ENCODE measurements at places on chromosomes 11 and 22.

DNA sequence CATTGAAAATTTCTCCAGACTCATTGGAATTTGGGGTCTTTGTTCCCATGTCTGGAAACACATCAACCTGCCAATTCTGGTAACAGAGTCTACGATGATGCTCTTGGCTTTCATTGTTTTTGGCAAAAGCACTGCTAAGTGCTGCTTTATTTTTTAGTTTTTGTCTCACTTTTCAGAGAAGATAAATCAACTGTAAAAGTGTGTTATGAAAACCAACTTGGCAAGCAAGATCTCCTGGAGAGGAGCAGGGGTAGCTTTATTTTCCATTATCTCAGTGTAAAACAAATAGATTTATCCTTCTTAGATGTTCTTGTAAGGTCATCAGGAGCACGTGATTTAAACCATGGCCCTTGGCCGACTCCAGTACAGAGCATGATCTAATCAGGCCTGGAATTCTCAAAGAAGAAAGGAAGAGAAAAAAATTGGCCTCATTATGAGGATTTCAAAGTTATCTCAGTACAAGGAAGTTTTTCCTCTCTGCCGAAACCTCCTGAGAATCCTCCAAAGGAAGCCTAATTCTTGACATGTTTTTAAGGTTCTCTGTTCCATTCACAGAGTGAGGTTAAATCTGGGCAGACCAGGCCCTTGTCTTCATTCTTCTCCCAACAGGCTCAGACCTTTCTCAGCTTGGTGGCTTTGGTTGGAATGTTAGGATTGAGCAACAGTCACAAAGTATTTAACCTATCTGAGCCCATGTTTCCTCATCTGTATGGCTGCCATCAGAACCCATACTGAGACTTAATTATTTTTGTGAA lies 16.4 kb upstream of the PAMR1 start:
- no peak for DNase-seq

DNA sequence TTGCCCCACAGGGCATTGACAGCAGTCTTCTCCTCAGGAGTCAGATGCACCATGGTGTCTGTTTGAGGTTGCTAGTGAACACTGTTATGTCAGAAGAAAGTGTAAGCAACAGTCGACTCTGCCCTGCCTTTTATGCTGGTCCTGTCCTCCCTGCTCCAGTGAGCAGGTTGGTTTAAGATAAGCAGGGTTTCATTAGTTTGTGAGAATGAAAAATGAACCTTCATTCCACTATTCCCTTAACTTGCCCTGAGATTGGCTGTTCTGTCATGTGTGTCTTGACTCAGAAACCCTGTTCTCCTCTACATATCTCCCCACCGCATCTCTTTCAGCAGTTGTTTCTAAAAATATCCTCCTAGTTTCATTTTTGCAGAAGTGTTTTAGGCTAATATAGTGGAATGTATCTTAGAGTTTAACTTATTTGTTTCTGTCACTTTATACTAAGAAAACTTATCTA lies at the start of gene HBD:
TSS of gene HBD (minus strand) at position 103 of the 454 bp plus-strand sequence. CDS start at position 53, 50 bp downstream.
- peak; percentile 57 for DNase-seq

DNA sequence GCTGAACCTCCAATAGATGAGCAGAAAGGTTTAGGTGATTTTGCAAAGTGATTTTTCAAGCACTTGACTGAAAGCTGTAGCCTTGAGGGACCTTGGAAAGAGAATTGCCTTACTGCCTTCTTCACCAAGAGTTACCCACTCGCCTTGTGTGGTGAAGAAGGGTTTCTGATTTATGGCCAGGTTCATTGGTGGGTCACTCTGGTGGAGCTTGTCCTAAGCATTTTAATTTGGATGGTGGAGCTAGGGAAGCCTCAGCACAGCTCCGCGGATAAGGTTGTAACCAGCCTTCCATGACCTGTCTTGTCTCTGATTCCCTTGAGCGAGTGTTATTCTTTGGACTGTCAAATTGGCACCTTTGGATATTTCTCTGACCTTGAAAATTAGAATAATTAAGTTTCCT lies 226.4 kb downstream of the FAT3 start:
- no peak for DNase-seq

- DNase-seq: peak; percentile 95
Measured at GRCh38 chr11:2816941-2817421, 68.6 kb downstream of the CDKN1C start.

DNA sequence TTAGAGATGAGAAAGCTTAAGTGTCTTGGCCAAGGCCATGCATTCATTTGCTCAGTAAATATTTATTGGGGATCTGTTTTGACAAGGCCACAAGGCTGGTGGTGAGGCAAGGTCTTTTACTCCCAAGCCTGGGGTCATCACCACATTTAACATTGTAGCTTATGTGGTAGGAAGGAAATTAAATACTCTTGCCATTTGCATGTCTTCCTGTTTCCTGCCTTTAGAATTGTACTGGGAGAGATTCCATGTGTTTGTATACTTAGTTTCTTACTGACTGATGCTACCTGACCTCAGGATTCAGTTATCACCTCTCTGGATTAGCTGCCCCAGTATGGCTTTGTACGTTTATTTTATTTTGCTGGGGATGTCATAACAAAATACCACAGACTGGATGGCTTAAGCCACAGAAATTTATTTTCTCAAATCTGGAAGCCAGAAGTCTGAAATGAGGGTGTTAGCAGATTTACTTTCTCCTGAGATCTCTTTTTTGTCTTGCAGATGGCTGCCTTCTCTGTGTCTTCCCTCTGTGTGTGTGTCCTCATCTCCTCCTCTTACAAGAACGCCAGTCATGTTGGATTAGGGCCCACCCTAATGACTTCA lies 44.8 kb downstream of the SPECC1L start:
- no peak for DNase-seq

- DNase-seq: no peak
Measured at GRCh38 chr11:34640924-34641275, 20.0 kb downstream of the EHF start.

- no peak for DNase-seq
Measured at GRCh38 chr11:85627332-85627997, at the start of gene DLG2. Gene DLG2, minus strand, starts transcription at chr11:85627344.

DNA sequence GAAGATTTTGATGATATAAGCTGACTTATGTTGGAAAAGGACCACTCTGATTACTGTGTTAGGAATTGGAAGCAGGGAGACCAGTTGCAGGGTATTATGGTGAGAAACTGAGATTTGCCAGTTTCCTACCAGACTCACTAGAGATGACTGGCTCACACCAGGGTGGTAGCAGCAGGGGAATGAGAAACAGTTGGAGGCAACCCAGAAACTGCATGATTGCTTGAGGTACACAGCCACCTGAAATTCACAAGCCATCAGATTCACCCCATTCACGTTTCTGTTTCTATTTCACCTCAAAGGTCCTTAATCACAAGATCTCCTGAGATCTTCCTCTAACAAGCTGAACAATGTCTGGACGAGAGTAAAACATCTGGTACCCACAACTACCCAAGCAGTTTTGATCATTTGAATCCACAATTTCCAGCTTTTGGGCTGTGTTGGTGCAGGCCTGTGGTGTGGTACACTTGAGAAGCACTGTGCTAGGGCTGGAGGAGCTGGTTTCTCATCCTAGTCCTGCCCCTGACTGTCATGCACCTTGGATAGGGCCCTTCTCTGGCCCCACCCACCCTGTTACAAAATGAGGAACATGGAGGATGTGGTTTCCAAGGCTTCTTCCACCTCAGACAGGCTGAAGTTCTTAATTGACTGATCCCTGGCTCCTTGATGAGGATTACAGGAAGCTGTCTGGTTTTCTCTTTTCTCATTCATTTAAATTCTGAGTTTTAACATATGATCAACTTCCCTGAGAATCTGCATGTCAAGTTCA lies 233.4 kb downstream of the INSC start:
- DNase-seq: no peak

DNA sequence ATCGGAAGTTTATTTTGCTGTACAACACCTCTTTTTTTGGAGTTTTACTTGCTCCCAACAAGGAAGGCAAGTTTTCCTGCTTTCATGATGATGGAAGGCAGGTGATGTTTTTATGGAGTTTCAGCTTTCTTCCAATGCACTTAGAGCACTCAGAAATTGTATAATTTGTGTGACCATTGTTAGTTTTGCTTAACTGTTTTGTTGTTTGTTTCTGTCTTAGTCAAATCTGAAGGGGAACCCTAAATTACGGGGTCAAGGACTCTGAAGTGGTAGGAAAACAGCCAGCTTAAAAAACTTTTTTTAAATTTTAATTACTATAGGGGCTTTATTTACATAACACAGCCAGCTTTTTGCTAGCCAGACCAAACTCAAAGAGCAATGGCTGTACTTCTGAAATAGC lies 14.7 kb downstream of the APOL6 start:
- DNase-seq: no peak

DNA sequence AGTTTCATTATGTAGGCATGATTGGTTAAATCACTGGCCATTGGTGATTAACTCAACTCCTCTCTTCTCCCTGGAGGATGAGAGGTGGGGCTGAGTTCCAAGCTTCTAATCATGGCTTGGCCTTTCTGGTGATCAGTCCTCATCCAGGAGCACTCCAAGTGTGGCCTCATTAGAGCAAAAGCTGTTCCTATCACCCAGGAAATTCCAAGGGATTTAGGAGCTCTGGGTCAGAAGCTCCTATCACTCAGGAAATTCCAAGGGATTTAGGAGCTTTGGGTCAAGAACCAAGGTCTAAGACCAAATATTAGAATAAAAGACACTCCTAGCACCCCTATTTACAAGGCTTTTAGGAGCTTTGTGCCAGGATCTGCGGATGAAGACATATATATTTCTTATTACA lies 168.0 kb upstream of the BDNF start:
- no peak for DNase-seq

GRCh38 chr11:27608951-27609350 lies 91.3 kb downstream of the BDNF start:
- no peak for DNase-seq

GRCh38 chr11:105718641-105719040 lies 108.8 kb downstream of the GRIA4 start:
- no peak for DNase-seq

GRCh38 chr11:8213376-8213775 lies 44.6 kb upstream of the RIC3 start:
- no peak for DNase-seq

DNA sequence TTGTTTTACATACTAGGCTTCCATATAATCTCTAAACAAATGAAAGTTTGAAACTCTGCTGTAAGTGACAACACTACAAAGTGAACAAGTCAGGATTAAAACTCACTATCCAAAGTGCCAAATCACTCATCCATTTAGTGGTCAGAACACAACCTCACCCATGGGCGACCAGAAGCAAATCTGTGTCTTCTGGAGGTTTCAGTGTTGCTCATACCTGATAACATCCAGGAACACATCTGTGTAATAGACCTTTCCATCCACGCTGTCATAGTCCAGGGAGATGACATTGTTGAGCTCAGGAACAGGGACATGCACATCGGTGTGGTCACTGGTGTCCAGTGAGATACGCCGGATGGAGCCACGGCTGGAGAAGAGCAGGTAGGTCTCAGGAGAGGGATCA lies 28.5 kb upstream of the CKAP5 start:
- no peak for DNase-seq

- no peak for DNase-seq
Measured at GRCh38 chr11:129308241-129308865, 67.3 kb upstream of the BARX2 start.

- no peak for DNase-seq
Measured at GRCh38 chr11:68969386-68969785, 11.4 kb downstream of the MRGPRD start.

- DNase-seq: no peak
Measured at GRCh38 chr11:72546866-72547265, 112.5 kb upstream of the CLPB start.

DNA sequence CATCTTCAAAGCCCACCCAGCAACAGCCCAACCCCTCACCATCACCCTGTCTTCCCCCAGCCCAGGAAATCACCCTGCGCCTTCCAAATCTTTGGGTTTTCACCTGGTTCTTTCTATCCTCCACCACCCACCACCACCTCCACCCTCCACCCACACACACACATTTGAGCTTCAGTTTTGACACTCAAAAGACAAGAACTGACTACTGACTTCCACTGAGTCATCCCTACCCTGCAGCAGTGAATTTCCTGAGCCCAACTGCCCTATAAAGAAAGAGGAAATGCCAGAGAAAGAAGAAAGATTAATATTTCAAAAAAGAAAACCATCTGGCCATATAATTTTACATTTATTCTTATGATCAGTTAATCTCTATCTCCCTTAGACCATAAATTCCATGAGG lies 137.5 kb downstream of the CHST1 start:
- DNase-seq: peak; percentile 89

DNA sequence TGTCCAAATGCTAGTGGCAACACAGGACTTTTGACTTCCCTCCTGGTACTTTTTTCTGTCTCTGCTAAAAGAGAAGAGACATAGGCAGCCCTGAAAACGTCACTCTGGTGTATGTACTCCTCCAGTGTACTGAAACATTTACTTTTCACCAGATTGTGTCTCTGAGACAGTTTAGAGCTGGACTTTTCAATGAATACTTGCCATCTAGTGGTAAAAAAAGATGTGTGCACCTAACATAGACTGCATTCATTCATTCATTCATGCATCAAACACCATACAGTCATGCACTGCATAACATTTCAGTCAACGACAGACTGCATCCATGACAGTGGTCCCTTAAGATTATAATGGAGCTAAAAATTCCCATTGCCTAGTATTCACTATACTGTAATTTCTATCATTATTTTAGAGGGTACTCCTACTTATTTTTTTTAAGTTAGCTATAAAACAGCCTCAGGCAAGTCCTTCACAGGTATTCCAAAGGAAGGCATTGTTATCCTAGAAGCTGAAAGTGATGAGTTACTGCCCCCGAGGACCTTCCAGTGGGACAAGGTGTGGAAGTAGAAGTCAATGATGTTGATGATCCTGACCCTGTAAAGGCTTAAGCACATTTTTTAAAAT lies 186.2 kb downstream of the SPON1 start:
- DNase-seq: no peak

DNA sequence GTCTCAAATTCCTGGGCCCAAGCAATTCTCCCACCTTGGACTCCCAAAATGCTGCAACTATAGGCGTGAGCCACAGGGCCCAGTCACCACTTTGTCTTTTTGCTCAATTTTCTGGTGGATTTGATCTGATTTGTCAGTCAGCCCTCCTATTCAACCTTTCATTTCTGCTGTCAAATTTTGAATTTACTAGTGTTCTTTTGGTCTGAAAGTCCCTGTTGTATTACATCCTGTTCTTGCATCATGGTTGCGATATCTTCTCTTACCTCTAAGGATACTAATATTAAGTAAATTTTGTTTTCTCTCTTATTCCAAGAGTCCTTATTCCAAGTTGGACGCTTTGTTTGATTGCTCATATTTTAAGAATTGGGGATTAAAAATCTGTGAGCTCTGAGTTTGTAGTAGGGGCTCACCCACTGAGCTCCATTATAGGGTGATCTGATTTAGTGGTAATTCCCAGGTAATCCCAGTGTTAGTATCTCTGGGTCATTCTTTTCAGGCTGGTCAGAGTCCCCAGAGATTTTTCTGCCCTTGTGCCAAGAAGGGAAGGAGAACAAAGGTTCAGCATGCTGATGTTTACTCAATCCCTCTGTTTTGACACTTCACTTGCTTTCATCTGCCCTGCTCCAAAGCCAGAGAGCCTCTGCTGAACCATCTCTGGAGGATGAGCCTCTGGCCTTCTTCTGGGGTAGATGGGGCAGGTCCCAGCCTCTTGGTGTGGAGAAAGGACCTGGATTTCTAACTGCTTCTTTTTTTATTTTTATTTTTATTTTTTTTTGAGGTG lies 10.0 kb downstream of the UPB1 start:
- peak; percentile 56 for DNase-seq
